DMS 273 treated with DMSO at 0.1 percent for 48 hours (cell line): ENCODE measurements at places on chromosomes 4 and X.

- DNase-seq: no peak
Measured at GRCh38 chr4:141142423-141142822, 9.2 kb upstream of the RNF150 start.

- no peak for DNase-seq
Measured at GRCh38 chr4:40940317-40940741, 190.6 kb downstream of the NSUN7 start.

- DNase-seq: no peak
Measured at GRCh38 chr4:104973708-104974107, 173.0 kb upstream of the TET2 start.

DNA sequence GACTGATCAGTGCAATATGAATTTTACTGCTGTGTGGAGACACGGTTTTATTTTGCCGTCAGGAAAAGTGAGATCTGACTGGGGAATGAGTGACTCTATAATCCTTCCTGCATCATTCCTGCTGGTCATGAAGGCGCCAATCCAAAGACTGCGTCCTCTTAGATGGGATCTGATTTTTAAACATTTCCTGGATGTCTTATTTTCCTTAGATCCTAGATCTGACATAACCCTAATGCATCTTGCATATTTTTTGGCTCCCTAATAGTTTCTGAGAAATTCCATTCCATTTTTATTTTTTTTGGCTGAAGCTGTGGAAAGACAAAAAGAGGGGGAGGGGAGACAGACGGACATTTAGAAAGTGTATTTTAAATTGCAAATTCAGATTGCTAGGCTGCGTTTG is 454.9 kb upstream of the FAT1 start:
- DNase-seq: no peak

- no peak for DNase-seq
Measured at GRCh38 chrX:1093121-1093520, 119.3 kb downstream of the CRLF2 start.

DNA sequence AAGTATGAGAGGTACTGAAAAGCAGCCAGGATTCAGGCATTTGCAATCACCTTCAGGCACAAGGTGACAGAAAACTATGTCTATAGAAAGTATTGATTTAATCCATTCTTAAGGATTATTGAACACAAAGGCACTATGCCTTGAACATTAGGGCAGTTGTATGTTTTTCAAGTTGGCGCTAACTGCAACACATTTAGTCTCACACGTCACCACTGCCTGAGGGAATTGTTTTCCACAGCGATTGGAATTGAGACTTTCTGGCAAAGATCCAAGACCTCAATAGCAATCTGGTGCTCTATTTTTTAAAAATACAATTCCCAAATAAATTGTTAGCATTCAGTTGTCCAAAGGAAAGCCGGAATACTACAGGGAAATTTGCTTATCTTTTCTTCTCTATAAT is 52.7 kb upstream of the FTHL17 start:
- peak; percentile 1 for DNase-seq

- DNase-seq: no peak
Measured at GRCh38 chr4:111127841-111128240, 505.0 kb upstream of the PITX2 start.

DNA sequence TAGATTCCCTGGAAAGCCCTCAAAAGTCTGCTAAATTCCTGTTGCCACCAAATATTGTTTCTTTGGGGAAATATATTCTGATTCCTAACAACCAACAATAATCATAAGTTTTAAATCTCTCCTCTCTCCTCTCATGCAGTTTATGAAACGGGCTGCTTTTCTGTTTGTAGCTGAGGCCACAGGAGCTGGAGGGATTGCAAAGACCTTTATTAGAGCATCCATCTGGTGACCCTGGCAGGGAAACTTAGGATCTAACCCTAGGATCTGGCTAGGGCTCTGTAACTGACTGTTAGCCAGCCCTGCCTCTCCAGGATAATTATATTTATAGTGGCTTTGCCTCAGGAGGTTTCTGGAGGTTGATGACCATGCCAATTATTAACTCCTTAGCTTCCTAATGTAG is 56.9 kb downstream of the SMAD1 start:
- DNase-seq: no peak

DNA sequence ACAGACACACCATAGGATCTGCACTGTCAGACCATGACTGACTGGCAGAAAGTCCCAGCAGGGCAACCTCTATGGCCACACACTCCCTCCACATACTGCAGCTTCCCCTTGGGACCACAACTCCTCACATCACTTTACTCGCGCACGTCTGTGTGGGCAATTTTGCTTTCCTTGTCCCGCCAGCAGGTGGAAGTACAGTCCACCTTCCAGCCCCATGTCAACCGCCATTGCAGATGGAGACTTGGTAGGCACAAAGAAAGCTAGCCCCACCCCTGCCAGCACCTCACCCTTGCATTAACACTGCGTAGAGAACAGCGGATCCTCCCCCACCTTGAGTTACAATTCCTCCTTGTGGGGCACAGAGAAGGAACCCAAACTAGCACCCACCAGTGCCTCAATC is 74.4 kb upstream of the NAP1L2 start:
- DNase-seq: no peak

DNA sequence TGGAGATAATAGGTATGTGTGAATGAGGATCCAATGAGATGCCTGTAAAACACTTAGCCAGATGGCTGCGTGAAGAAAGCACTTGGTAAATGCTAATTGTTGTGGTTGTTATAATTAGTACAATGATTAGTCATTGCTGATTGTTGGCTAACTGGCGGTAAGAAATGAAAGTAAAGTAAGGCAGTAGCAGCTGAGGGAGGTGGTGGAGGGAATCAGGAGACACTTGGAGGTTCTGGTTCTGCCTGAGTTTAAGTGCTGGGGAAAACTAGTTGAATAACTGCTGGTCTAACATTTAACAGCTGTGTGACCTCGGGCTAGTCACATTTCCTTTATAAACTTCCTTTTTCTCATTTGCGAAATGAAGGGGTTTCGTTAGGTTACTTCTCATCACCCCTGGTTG is 30.9 kb downstream of the CD38 start:
- DNase-seq: no peak
